Cardiac septum (tissue), 1 donor: ENCODE measurements at places on chromosomes 4 and X.

DNA sequence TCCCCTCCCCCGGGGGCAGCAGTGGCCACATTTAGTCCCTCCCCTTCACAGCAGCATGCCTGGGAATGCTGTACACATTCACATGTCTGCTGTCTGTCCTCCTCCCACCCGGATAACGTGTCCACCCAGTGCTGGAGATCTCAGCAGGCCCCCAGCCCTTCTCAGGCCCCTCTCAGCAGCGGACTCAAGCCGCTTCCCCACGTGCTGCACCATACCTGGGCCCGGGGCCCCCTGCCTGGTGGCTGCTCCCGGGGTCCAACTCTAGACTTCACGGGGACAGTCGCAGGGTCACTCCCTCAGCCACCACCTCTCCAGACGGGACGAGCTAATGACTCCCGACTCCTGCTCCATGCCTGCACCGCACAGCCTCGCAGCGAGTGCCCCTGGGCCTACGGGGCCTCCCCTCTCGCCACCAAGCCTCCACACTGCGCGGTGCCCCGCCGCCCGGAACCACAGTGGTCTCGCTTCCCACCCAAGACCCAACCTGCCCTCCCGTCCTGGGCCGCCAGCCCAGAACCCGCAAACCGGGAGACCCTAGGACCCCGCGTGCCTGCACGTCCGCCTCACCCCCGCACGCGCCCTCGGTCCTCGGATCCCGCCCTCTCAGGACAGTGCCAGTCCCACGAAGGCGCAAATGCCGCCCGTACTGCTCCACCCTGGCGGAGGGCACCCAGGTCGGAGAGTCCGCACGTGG, 1.3 kb upstream of the PCGF3 start:
- DNase-seq: no peak

DNA sequence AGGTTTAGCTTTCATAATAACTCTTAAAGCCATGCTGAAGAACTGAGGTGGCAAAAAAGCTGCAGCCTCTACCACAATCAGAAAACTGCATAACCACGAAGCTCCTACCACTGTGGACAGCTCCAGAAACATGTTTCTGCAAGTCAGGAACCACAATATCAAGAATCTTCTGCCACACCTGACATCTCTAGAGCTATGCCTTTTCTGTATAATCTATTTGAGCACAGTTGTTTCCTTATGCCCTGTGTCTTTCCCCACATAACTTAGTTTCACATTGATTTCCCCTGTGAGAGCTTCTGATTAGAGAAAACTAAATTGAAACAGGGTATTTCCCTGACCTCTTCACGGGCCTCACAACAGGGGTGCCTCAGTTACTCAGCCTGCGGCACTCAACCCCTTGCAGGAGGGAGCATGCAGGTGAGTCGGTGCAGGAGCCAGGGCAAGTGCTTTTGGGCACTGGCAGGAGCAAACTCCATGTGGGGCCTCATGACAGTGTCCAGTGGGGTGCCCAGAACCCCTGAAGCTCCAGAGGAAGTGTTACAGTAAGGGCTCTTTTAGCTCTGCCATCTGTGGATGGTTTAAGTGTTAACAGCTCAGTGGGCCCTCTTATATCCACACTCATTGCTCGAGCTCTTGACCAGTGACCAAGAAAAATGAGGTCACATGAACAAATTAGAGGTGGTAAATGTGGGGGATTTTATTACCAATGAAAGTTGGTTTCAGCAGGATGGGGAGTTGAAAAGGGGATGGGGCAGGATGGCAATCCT, 132.8 kb upstream of the BMP3 start:
- DNase-seq: no peak

DNA sequence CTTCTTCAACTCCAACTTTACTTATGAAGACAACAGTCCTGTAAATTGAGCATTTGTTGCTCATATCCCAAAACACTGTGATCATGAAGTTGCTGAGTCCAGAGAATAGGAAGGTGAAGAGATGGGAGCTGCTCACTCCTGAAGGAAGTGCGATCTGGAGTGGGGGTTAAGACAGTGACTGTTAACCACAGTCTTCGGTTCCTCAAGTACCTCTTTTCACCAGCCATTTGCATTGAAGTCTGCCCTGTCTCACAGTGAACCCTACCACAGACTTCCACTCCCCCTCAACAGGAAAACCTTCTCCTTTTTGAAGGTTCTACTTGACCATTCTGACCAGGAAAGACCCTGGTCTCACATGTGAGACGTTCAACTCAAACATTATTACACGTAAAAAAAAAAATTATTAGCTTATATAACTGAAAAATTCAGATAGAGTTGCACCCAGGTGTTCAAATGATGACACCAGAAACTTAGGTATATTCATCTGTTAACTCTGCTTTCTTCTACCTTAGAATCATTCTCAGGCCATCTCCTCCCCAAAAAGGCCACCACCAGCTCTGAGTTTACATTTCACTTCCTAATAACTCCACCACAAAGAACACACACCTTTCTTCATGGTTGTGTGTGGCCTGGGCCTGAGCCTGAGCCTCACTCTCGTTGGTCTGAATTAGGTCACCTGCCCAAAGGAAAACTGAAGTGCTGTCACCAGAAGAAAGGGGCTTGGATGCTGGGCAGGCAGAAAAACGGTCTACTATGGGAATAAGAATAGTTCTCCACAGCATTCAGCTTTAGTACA, 199.2 kb downstream of the DCTD start:
- no peak for DNase-seq

- no peak for DNase-seq
These were observed 1.4 kb downstream of the SPATA4 start for GRCh38 chr4:176193938-176194337.

DNA sequence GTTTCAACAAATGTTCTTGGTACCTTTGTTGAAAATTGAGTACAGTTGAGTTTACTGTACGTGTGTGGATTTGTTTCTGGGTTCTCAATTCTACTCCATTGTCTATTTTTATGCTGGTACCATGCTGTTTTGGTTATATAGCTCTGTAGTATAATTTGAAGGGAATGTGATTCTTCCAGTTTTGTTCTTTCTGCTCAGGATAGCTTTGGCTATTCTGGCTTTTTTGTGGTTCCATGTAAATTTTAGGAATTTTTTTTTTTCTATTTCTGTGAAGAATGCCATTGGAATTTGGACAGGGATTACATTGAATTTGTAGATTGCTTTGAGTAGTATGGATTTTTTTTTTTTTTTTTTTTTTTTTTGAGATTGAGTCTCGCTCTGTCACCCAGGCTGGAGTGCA, 373.4 kb downstream of the IL15 start:
- no peak for DNase-seq

- no peak for DNase-seq
These were observed 51.2 kb downstream of the ENPEP start for GRCh38 chr4:110527156-110527555.

DNA sequence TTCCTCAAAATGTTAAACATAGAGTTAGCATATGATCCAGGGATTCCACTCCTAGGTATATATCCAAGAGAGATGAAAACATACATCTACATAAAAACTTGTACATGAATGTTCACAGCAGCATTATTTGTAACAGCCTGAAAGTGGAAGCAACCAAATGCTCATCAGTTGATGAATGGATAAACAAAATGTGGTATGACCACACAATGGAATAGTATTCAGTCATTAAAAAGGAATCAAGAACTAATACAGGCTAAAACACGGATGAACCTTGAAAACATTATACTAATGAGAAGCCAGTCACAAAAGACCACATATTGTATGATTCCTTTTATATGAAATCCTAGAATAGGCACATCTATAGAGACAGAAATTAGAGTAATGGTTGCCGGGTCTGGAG, 42.7 kb upstream of the IQSEC2 start:
- no peak for DNase-seq

GRCh38 chrX:13752646-13753045, 18.1 kb downstream of the OFD1 start:
- DNase-seq: no peak

DNA sequence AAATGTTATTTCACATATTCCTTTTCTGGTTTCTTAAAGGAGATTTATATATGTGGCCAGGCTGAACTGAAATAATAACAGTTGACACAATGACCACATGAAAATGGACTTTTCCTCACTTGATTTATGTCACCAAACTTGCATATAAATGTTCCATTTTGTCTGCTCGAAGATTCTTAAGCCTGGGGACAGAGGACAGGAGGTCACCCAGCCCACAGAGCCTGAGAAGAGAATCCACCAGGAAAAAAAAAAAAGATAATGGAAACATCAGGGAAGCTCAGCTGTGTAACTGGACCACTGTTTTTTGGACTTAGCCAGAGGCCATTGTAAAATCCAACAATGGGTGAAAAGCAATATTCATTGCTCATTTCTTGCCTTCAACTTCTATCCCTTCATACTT, 359.0 kb upstream of the FGF16 start:
- DNase-seq: no peak

GRCh38 chr4:168537086-168537485, 40.2 kb downstream of the PALLD start:
- DNase-seq: no peak

GRCh38 chr4:26467724-26468123, 22.6 kb downstream of the CCKAR start:
- no peak for DNase-seq

DNA sequence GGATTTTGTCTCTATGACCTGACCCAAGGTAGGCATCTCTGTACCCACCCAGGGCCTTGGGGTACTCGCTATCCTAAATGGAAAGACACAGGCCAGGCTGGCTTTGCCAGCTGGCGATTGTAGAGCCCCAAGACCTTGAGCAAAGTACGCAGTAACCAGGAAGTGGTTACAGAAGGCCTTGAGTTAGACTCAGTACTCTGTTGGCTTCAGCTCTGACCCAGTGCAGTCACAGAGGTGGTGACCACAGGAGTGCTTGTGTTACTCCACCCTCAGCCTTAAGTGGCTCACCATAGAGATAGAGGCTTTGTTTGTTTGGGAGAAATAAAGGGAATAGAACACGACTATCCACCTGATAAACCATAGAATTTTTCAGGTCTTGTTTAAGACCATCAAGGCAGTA, 880.5 kb upstream of the POU3F4 start:
- no peak for DNase-seq

DNA sequence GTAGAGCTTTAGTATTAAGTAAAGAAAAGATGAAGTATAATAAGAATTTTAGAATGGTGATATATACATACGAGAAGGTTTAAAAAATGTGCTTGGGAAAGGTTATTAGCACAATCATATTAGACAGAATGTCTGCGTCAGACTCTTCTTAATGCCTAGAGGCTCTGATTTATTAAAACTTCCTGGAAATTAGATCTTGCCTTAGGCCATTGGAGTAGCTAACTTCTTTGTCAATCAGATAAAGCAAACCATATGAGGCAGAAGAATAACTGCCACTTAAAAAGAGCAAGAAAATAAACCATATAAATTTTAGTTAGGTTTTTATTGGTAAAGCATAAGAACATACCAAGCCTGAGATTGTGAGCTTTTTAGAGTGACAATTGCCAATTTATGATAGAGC, 309.1 kb downstream of the TLL1 start:
- DNase-seq: no peak

DNA sequence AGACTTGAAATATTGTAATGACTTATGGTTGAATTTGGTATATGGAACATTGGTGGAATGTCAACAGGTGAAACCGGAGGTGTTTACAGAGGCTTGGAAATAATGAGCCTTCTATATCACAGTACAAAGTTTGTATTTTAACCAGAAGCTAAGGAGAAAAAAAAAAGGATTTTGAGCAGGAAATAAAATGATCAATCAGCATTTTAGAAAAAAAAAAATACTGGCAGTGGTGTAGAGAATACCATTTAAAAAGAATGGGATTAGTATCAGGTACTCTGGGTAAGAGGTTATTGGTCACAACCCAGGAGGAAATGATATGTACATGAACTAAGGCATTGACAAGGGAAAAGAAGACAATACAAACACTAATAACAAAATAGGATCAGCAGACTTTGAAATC, 587.1 kb upstream of the HTR2C start:
- no peak for DNase-seq

- DNase-seq: no peak
These were observed 150.1 kb upstream of the NEIL3 start for GRCh38 chr4:177159600-177159999.

DNA sequence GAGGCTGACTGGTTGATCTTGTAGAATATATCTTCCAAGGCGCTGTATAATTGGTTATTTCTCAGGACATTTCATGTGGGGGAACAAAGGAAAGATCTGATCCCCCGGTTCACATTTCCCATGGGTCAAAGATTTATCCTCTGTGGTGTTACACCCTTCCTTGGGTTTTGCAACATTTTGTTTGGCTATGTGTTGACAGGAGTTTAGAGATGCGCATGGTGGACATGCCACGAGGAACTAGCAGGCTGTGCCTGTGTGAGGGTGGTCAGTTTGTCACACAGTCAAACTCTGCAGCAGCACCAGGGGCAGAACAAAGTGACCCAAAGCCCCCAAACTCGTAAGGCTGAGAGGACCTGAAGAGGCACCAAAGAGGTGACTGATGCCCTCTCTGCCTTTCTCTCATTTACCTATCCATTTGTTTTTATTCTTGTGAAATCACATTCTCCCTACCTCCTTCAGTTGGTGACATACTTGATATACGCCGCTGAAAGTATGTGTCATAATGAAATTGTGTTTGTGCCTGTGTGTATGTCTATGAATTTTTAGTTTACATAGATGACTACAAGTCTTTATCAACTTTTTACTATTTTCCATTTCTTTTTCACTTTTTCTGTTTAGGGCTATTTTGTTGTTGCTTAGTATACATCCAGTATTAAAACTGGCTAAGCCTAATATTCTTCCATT, 164.7 kb downstream of the SPCS3 start:
- no peak for DNase-seq

DNA sequence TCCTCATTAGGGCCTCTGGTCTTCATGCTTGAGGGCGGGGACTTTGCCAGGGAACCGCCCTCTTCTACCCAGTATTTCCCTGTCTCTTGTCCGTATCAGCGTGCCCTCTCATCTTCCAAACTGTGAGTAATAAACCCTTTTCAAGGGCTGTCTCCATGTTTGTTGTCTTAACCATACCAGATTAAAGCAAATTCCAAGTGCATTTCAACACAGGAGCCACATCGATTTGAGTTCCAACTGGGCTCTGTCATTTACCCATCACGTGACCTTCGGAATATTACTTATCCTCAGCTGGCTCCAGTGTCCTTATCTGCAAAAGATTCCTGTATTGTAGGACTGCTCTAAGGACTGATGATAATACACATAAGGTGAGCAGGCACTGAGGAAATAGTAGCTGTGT, 6.4 kb upstream of the PHEX start:
- DNase-seq: no peak

- DNase-seq: no peak
These were observed 2.0 kb upstream of the STAG2 start for GRCh38 chrX:123959281-123960063.

GRCh38 chrX:136652822-136653723, 5.1 kb downstream of the CD40LG start:
- DNase-seq: no peak

GRCh38 chr4:173871643-173872042, 341.6 kb upstream of the HAND2 start:
- DNase-seq: no peak

DNA sequence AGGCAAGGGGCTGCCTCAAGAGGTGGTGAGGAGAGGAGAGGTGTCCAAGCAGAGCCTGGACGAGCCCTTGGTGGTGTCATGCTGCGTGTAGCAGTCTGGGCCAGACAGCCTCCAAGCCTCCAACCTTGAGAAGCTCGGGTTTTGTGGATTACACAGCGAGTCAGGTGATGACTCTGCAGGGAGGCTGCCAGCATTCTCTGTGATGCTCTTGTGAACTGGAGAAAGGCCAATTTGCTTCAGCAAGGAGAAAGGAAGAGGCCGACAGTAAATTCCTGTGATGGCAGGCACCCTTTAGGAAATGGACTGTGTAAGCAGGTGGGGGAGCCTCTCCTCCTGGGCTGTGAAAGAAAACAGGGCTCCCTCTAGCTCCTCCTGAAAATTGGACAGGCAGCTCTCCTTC, 36.0 kb upstream of the CD99L2 start:
- no peak for DNase-seq
